ENCODE measurements at places on chromosomes 3 and 15. TPM values are rescaled to one million over a fixed set of nuclear protein-coding genes. Genes with fewer than 3 reads are reported as not detected.

DNA sequence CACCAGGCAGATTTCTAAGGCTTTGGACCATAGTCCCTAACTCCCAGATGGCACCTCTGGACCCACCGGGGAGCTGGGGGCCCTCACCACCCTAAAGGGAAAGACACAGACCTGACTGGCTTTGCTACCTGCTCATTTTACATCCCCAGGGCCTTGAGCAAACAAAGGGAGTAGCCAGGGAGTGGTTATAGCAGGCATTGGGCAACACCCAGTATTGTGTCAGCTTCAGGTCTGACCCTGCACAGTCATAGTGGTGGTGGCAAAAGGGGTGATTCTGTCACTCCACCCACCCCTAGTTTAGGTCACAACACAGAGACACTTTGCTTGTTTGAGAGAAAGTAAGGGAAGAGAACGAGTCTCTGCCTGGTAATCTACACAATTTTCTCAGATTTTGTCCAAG is 352.5 kb downstream of the DIPK2A start:
- no peak for DNase-seq

DNA sequence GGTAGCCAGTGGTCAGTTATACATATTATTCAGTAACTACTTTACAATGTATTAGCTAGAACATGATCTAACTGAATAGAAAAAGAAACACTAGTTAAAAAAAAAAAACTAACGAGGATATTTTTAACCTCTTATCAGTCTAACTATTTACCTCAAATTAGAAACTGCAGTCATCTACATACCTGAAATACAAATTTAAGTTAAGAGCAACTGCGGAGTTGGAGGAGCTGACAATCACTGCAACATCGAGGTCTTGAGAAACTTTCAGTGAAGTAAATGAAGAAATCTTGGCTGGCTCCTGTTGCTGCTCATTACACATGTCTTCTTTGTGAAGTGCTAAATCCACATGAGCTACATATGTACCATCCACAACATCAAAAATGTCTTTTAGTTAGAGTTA is 6.5 kb downstream of the SPG11 start:
- no peak for DNase-seq

GRCh38 chr3:58584690-58585004 is 7.5 kb upstream of the FAM107A start:
- DNase-seq, result no peak

- DNase-seq, result no peak
Measured at GRCh38 chr15:38547255-38547997, 17.2 kb downstream of the RASGRP1 start.

GRCh38 chr15:79570004-79570403 is 137.9 kb downstream of the MINAR1 start:
- no peak for DNase-seq

GRCh38 chr3:189941679-189942078 is 179.0 kb downstream of the P3H2 start:
- no peak for DNase-seq

DNA sequence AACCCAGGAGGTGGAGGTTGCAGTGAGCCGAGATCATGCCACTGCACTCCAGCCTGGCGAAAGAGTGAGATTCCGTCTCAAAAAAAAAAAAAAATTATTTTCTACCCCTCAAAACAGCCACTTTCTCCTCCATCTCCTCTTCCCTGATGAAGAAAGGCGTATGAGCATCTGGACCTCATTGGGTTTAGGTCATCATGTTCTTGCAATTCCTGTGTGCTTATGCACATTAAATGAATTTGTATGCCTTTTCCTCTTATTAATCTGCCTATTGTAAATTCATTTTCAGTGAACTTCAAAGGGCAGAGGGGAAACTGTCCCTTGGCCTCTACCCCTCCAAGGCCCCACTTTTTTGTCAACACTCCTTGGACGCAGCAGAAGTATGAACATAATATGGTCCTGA is 117.8 kb downstream of the RPLP1 start:
- DNase-seq, result no peak

Gene ATP13A5
- total RNA-seq, result not detected

- DNase-seq, result no peak
Measured at GRCh38 chr15:50365971-50366370, 11.0 kb upstream of the GABPB1 start.

- DNase-seq, result no peak
Measured at GRCh38 chr15:41873711-41874110, 20.1 kb downstream of the SPTBN5 start.

Gene ZDHHC19
- total RNA-seq, result 0.34 TPM

Gene SUSD5
- total RNA-seq, result 1.7 TPM

GRCh38 chr3:192772240-192772894 is 45.0 kb upstream of the FGF12 start:
- DNase-seq, result no peak

Gene UROC1
- total RNA-seq, result not detected

- DNase-seq, result no peak
Measured at GRCh38 chr3:123920383-123920782, 36.3 kb upstream of the MYLK start.

GRCh38 chr3:128846486-128846891 is 32.9 kb upstream of the ACAD9 start:
- no peak for DNase-seq

Gene RASGRP1
- 4.4 TPM for total RNA-seq

Gene CPNE4
- not detected for total RNA-seq

- no peak for DNase-seq
Measured at GRCh38 chr3:1883534-1883933, 215.1 kb upstream of the CNTN4 start.

Gene ZBTB47
- total RNA-seq, result 22.4 TPM

GRCh38 chr3:112514527-112515128 is 15.4 kb upstream of the BTLA start:
- no peak for DNase-seq

Gene CNTN3
- 1.5 TPM for total RNA-seq

DNA sequence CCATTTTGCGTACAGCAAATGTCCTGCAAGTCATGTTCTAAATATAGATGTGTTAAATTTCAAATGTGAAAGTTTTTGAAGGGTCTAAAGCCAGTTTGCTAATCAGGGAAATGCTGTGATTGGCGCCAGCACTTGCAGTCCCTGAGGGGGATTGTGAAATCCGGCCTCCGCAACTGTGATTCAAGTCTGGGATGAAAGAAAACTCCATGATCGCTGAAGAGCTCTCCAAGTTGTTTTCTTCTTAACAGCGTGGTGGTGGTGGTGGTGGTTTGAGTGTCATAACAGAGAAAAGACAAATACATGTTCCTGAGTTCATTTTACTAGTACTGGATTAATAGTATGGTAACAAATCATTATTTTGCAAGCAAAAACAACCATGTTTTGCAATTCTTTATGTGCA is 51.8 kb downstream of the MITF start:
- no peak for DNase-seq

Gene PRRT3
- 8.3 TPM for total RNA-seq

GRCh38 chr3:126995254-126995780 is 12.4 kb downstream of the PLXNA1 start:
- DNase-seq, result no peak

DNA sequence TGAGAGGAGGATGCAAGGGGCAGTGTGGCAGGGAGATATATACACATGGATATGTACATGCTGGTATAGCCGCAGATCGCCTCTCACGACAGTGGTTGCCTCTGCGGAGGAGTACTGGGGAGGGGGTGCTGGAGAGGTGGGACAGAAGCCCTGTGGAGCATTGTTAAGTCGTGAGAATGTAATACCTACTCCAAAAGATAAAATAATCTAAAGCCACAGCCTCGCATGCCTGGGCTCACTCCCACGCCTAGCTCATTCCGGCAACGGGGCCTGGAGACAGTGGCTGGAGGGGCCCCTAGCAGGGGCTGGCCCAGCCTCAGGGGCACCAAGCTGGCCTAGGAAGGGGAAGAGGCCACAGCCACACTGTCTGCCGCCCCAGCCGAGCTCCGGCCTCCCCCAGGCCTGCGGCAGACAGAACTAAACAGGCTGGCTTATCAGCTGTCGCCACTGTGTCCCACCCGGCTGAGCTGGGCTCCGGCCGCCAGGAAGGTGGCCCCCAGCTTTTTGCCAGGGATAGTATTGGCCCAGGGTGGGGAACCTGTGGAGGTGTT is 65.1 kb upstream of the LCTL start:
- DNase-seq, result no peak

DNA sequence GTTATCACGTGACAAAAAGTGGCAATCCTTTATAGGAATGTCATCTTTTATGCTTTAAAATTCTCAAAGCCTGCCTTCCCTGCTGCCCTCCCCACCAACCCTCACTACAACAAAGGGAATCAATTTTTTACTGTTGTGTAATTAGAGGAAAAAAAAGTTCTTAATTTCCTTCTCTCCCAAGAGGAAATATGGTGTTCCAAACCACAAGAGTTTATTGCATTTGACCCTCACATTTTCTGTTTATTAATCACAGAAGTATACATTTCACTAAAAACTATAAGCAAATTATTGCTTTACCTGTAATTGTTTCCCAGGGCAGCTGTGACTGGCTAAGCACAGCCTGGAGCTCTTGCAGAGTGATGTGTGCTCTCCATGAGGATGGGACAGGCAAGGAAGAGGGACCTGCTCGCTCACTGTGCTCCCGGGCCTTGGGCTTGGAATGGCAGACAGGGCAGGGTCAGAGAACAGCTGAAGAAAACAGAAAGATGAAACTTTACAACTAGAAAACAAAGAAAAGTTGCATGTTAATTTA is 31.3 kb upstream of the ATP10A start:
- no peak for DNase-seq

Gene KCNMB2
- 2.9 TPM for total RNA-seq

DNA sequence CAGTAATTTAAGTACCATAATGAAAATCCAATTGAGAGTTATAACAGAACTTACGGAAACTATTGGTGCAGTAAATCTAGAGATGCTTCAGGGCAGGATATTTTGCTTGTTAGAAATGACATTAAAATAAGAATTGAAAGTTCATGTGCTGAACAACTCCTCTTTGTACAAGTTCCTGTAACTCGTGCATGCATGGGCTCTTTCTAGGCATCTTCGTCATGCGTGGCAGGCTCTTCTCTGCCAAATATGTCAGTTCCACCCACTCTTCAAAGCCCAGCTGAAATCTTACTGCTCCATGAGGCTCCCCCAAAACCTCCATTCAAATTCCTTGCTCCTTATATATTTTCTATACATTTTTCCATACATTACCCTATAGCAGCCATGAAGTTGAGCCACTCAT is 48.7 kb downstream of the FBN1 start:
- DNase-seq, result no peak

- no peak for DNase-seq
Measured at GRCh38 chr15:61299075-61299763, 70.1 kb upstream of the RORA start.

DNA sequence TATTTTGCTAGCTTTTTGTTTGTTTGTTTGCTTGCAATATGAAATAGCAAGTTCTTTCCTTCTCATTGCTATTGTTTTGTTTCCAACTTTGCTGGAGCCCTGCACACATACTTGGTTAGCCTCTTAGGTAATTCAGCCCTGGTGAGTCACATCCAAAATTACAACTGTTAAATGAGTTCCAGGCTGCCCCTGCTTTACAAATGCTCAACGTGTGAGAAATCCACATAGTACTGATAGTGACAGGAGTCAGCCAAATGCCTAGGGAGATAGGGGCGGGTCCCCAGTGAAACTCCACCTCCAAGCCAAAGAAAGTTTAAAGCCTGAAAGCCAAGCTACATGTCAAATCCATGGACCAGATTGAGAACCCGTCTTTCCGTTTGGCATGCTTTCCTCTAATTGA is 81.3 kb upstream of the RNF7 start:
- no peak for DNase-seq

- no peak for DNase-seq
Measured at GRCh38 chr3:100546020-100546744, 53.8 kb downstream of the TMEM45A start.

Gene PLA2G4E
- not detected for total RNA-seq

Gene TICRR
- 10.2 TPM for total RNA-seq

DNA sequence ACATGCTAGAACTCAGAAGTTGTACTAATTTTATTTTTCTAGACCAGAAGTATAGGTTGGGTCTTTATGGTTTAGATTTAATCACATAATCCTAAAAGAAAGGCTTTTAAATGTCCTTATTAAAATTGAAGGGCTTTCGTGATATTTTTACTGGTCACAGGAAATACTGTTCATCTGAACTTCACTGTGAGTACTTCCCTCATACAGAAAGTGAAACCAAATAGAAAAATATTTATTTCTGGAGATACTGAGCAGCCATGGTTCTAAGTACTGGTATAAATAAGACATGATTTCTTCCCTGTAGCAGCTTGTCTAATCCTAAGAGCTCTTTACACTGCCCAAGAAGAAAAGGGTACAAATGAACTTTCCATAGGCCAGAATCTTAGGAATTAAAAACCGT is 2.0 kb downstream of the SNRK start:
- no peak for DNase-seq

DNA sequence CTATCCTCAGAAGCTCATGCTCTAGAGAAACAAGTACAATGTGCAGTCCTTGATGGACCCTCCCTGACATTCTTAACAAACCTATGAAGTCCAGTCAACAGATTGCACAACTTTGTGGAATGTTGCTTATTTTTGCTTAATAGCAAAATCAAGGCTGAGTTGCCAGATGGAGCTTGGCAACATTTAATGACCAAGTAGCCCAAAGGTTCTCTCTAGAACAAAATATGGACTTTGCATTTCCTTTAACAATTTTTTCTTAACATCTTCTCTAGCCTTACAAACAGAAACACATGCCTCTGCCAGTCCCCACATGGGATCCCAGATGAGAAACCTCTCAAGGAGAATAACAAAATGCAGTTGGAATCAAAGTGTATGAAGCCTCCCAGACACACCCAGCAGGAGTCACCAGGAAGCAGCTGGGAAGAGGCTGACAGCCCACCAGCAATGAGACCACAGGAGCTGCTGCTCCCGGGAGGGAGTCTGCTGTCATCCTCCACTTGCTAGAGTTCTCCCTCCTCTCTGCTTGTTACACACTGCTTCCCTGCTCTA is 422.5 kb upstream of the CDIN1 start:
- no peak for DNase-seq

GRCh38 chr3:123034120-123034519 is 6.6 kb upstream of the SEMA5B start:
- no peak for DNase-seq

- DNase-seq, result no peak
Measured at GRCh38 chr3:188196232-188196990, 42.5 kb downstream of the LPP start.

Gene OR5H15
- total RNA-seq, result not detected

Gene TUSC7
- not detected for total RNA-seq

DNA sequence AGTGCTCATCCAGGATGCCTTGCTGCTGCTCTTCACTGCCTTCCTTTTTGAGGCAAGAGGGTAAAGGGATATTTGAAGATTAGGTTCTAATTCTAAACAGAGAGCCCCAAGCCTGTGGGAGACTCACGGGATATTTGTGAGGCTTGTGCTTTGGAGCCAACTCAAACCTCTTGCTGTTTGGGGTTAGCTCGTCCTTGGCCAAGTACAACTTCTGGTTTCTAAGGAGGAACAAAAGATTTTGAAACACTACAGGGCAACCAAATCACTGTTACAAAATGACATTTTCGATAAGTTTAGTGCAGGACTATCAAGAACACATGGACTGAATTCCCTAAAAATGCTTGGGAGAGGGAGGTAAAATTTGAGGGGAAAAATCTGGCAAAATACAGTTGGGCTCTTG is 190.2 kb downstream of the RORA start:
- DNase-seq, result no peak

Gene LMOD3
- total RNA-seq, result not detected

GRCh38 chr15:61327019-61327631 is 98.0 kb upstream of the RORA start:
- DNase-seq, result no peak

GRCh38 chr3:28859897-28860296 is 421.0 kb upstream of the RBMS3 start:
- no peak for DNase-seq

- no peak for DNase-seq
Measured at GRCh38 chr3:115633467-115633866, 10.2 kb downstream of the GAP43 start.

GRCh38 chr15:87454860-87455259 is 801.7 kb downstream of the NTRK3 start:
- DNase-seq, result no peak

Measured in mesothelial cell of epicardium (in vitro differentiated cells).